Skin of body (tissue), 3 donors: ENCODE measurements at places on chromosomes 16 and 17. TPM values are rescaled to one million over a fixed set of nuclear protein-coding genes. Genes with fewer than 3 reads are reported as not detected.

C16orf86 gene
- total RNA-seq, result 1.8 TPM

SLC38A8 gene
- total RNA-seq, result not detected

KAT8 gene
- 41.3 TPM for total RNA-seq

KRTAP9-8 gene
- total RNA-seq, result 8.5 TPM

KRT31 gene
- 52.1 TPM for total RNA-seq

CDH8 gene
- total RNA-seq, result 5.6 TPM

MPP3 gene
- total RNA-seq, result 7.7 TPM

PRSS21 gene
- not detected for total RNA-seq

ERAL1 gene
- total RNA-seq, result 20.2 TPM

CDYL2 gene
- 2.8 TPM for total RNA-seq

GAS7 gene
- total RNA-seq, result 60.8 TPM

SEC14L5 gene
- total RNA-seq, result 0.49 TPM

RSKR gene
- total RNA-seq, result 13.9 TPM

MYH13 gene
- under 0.01 TPM for total RNA-seq

PTX4 gene
- total RNA-seq, result 0.10 TPM

CDT1 gene
- total RNA-seq, result 7.9 TPM

KCNAB3 gene
- total RNA-seq, result 2.2 TPM

MYH8 gene
- total RNA-seq, result 442 TPM
